ENCODE measurements at places on chromosomes 1 and 21. TPM values are rescaled to one million over a fixed set of nuclear protein-coding genes. Genes with fewer than 3 reads are reported as not detected.
A peak's percentile ranks its signal among the peaks of the same experiment; 100 is the strongest.

DNA sequence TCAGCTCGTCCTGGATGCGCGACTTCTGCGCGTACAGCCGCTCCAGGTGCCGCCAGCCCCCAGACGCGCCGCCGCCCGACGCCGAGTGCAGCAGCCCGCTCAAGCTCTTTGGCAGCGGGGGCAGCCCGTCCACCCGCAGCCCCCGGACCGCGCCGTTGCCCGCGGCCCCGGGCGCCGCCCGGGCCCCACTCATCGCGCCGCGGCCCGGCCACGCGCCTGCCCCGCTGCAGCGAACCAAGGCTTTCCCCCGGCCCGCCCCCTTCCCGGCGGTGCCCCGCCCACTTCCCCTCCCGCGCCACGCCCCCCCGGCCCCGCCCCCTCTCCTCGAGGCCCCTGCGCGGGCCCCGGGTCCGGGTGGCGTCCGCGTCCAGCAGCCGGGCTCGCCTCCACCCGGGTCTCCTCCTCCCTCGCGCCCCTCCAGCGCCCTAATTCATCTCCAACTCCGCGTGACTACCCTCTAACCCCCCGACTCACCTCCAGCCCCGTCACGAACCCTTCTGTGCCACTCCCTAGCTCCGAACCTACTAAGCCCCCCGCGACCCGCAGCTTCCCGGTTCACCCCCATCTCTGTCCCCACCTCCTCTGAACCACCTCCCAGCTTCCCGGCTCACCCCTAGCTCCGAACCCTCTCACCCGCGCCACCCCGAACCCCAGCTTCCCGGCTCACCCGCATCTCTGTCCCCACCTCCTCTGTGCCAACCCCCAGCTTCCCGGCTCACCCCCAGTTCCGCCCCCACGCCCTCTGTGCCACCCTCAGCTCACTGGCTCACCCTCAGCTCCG is at the start of gene FAM89A:
Gene FAM89A, minus strand, starts transcription at position 236 of the 781 bp plus-strand sequence. Its CDS starts 43 bp downstream, at position 193.
- peak within 1 kb of the TSS; percentile 75 for H3K4me3 ChIP-seq
- DNase-seq = peak; percentile 88
- peak within 1 kb of the TSS; percentile 37 for H3K27ac ChIP-seq
- peaks cover 35% of the 10 kb centered on the region for H3K4me1 ChIP-seq
- peaks cover 12% of the 10 kb centered on the region for H3K36me3 ChIP-seq

Gene KCNC4
- 13.9 TPM for total RNA-seq

Gene TP73
- 0.40 TPM for total RNA-seq

Gene PTGFR
- not detected for total RNA-seq

GRCh38 chr21:33019885-33020557 is 5.7 kb upstream of the OLIG2 start:
- peaks cover 68% of the 10 kb centered on the region for H3K27me3 ChIP-seq
- peaks cover 26% of the 10 kb centered on the region for H3K4me1 ChIP-seq
- peak; percentile 55 for DNase-seq
- peak overlapping the region; percentile 47 for H3K4me3 ChIP-seq
- no peaks in the 10 kb centered on the region for H3K36me3 ChIP-seq

Gene PGBD5
- not detected for total RNA-seq

Measured in activated CD4-positive, alpha-beta T cell treated with anti-CD3 and anti-CD28 coated beads for 36 hours (primary cell).